Activated CD4-positive, CD25-positive, alpha-beta regulatory T cell treated with anti-CD3 and anti-CD28 coated beads, Interleukin-2, amount 50 U/mL, for 16 hours (primary cell): ENCODE measurements at places on chromosomes 13 and 19.

- no peak for DNase-seq
Observed at GRCh38 chr19:2332341-2333026, 4.0 kb downstream of the SPPL2B start.

DNA sequence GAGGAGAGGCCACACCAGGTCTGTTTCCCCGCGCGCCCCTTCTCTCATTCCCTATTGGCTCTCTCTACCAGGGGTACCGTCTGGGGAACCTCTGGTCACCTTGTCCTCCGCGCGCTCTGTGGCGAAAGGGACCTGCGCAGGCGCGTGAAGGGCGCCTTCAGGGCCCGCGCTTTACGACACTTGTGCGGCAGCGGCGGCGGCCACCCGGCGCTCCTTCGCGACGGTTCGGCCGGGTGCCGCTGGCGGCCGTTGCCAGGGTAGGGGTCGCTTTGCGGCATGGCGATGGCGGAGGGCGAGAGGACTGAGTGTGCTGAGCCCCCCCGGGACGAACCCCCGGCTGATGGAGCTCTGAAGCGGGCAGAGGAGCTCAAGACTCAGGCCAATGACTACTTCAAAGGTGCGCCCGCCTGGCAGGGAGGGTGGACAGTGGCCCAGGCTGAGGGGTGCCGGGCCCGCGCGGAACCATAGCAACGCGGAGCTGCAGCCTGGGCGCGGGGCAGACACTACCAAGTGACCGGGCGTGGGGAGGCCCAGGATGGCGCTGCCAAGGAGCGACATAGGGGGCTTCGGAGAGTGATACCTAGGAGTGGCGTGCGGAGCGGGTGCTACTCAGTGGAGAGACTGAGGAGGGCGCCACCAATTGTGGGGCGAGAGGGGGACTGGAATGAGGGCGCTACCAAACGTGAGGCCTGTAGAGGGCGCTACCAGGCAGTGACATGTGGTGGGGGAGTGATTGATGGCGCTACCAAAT, at the start of gene PPP5C:
PPP5C (plus strand) TSS at position 267 of the 751 bp plus-strand sequence; CDS start at position 277, 10 bp downstream.
- peak; percentile 66 for DNase-seq

DNA sequence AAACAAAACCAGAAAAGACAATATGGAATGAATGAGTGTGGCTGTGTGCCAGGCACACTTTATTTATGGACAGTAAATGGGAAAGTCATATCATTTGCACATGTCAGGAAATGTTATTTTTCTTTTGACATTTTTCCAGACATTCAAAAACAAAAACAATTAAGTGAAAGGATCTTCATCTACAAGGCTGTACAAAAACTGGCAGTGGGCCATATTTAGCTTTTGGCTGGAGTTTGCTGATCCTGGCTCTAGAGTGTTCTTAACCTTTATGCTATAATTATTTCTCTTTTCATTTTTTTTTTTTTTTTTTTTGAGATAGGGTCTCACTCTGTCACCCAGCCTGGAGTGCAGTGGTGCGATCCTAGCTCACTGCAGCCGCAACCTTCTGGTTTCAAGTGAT, 6.5 kb upstream of the TNFSF9 start:
- no peak for DNase-seq

DNA sequence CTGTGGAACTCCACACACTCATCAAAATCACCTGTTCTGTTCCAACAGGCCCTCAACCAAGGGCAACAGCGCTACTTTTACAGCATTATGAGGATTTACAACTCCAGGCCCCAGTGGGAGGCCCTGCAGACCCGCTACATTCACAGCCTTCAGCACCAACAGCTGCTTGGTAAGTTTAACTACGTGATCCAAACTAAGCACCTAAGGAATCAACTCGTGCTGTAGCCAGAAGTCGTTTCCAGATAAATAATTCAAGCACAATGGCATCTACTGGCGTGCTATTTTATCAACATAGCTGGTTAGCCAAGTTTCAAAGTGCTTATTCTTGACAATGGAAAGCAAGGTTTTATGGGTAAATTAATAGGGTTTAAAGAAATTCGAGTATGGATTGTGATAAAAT, 5.3 kb downstream of the FAM216B start:
- no peak for DNase-seq

GRCh38 chr19:48443256-48443655, 2.5 kb upstream of the GRWD1 start:
- DNase-seq, result no peak

- DNase-seq, result no peak
Observed at GRCh38 chr19:10271543-10272086, 695 bp downstream of the ICAM1 start.

GRCh38 chr19:6530386-6531162, at the start of gene TNFSF9:
TSS of gene TNFSF9 (plus strand) at chr19:6531026. CDS start at chr19:6531037, 11 bp downstream.
- peak; percentile 58 for DNase-seq

DNA sequence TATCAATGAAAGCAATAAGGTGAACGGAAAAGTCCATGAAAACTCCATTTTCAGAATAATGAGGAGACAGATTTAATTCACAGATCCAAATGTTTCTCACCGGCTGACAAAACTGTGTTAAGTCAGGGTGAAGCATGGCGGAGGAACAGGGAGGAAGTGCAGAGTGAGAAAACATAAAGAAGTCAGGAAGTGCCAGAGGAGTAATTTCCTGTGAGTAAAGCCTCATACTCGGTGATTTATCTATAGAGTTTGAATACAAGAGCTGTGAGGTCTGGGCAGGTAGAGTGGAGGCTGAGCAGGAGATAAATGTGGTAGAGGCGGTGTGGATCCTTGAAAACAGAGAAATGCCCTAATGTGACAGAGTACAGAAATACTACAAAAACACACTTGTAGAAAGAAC, 11.4 kb downstream of the CARD8 start:
- DNase-seq, result peak; percentile 9

DNA sequence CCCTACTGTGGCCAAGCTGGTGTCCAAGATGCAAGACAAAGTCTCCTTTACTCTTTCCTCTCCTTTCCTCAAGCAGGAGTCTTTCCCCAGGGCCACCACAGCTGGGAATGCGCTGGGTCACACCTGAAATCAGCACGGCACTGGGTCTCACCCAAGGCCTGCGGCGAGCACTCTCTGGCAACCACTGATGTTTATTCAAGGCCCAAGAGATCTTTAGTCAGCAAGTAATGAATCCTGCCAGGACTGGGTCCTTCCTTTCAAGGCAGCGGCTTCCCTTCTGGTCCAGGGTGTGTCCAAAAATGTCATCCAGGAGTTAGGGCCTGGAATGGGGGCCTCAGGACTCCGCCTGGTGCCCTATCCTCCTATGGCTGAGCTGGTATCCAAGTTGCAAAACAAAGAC, 24.1 kb downstream of the BLOC1S3 start:
- DNase-seq, result no peak

GRCh38 chr13:79386125-79386826, 19.8 kb downstream of the RBM26 start:
- no peak for DNase-seq

DNA sequence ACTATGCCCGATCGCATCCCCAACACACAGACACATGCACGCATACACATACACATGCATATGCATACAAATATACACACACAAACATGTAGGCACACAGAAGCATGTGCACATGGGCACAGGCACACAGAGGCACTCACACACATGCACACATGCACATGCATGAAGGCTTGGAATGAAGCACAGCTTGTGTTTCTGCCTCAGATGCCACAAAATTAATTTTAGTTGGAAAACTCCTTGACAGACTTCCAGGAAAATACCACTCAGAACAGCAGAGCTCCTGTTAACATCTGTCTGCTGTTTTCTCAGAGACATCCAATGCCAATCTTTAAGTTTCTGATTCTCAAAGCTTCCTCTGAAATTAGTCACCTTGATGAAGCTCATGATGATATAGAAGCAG, 532.7 kb downstream of the RFC3 start:
- no peak for DNase-seq

DNA sequence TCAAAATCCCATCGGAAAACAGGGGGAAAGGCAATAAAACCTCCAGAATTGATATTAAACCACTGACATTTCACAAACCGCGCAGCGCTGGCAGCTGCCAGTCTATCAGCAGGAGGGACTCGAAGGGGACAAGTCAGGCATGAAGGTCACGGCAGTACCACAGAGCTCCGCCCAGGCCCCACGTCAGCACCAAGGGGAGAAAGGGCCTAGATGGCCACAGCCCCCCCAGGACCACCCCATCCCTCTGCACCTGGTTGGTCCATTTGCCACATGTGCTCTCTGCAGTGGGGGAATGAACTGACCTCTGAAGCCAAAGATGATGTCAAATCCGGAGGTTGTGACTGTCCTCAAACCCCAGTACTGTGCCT, 9.5 kb upstream of the VSTM2B start:
- no peak for DNase-seq

- DNase-seq, result no peak
Observed at GRCh38 chr13:111323950-111324651, 3.7 kb downstream of the TEX29 start.

DNA sequence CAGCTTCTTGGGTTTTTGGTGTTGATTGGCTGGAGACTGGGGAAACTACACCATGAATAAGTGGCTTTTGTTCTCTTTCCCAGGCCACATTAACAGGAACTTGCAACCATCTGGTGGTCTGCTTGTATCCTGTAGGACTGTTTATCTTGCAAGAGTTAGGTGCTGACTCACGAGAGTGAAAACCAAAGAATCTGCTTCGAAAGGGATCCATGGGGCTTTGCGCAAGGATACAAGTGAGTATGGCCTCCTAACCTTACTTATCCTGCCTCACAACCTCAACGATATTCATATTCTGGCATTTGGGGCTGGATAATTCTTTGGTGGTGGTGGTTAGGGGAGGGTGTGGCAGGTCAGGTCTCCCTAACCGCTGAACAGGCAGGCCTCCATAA, 4.7 kb upstream of the SIGLECL1 start:
- DNase-seq, result no peak

DNA sequence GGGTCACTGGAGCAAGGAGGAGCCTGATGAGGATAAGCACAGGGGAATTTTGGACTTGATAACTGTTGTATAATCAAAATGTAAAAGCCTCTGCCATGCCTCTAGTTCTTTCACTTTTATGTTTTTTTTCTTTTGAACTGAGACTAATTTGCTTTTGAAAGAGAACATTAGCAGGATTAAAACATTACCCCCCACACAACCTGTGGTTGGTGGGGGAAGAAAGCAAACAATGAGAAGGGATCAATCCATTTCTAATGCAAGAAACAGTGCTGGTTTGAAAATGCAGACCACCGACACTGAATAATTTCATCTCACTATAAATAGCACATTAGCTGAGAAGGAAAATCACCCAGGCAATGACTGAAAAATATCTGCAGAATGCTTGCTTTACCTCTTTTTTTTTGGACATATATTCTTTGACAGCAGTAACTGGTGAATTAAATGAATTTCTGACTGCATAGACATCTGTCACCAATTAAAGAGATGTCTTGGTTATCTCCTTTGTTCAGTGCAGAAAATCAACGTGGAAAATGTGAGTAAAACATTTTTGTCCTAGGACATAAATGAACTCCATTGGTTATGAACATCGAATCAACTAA, 48.6 kb upstream of the TRPC4 start:
- no peak for DNase-seq

DNA sequence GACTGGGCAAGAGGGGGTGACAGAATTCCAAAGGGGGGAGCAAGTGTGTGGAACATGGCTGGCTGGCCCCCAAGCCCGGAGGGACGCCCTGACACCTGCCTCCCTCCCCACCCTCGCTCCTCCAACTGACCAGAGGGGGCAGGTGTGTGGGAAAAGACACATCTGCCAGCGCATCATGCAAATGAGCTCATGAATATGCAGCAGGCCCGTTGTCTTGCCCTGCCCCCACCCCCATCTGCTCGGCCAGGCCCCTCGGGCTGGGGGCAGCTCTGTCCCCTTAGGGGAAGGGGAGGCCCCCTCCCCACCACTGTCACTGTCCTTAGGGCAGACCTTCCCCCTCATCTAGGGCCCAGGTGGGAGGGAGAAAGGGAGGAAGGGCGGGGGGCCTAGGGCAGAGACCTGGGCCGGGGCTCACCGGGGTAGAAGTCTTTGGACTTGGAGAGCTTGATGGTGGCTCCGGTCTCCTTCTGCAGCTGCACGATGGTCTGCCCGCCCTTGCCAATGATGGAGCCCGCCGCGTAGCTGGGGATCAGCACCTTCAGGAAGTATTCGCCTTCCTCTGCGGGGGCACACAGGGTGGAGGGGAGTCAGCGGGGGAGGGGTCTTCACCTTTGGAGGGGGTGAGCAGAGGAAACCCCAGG, 12.9 kb downstream of the NOVA2 start:
- no peak for DNase-seq

- no peak for DNase-seq
Observed at GRCh38 chr13:53545340-53545941, 516.8 kb downstream of the OLFM4 start.

DNA sequence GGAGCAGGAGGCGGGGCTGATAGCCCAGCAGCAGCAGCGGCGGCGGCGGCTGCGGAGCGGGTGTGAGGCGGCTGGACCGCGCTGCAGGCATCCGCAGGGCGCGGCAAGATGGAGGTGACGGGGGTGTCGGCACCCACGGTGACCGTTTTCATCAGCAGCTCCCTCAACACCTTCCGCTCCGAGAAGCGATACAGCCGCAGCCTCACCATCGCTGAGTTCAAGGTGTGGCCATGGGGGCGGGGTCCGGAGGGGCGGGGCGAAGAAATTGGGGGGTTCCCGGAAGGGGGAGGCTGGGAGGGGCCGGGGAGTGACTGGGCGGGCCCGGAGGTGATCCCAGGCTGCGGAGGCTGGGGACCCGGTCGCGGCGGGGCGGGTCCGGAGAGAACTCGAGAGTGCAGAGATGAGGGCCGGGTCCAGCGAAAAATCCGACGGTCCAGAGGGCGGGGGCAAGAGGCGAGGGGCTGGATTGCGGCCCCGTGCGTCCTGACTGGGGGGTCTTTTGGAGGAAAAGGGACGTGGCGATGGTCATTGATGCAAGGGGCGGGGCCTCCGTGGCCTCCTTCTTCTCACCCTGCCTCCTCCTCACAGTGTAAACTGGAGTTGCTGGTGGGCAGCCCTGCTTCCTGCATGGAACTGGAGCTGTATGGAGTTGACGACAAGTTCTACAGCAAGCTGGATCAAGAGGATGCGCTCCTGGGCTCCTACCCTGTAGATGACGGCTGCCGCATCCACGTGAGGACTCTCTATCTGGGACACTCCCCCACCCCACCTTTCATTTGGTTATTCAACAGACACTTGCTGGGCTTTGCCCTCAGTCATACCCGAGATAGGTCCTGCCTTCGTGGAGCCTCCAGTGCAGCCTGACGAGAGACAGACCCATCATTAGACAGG, at the start of gene TBCB:
TBCB (plus strand) TSS at position 16 of the 891 bp plus-strand sequence; CDS start at position 109, 93 bp downstream.
- peak; percentile 77 for DNase-seq

DNA sequence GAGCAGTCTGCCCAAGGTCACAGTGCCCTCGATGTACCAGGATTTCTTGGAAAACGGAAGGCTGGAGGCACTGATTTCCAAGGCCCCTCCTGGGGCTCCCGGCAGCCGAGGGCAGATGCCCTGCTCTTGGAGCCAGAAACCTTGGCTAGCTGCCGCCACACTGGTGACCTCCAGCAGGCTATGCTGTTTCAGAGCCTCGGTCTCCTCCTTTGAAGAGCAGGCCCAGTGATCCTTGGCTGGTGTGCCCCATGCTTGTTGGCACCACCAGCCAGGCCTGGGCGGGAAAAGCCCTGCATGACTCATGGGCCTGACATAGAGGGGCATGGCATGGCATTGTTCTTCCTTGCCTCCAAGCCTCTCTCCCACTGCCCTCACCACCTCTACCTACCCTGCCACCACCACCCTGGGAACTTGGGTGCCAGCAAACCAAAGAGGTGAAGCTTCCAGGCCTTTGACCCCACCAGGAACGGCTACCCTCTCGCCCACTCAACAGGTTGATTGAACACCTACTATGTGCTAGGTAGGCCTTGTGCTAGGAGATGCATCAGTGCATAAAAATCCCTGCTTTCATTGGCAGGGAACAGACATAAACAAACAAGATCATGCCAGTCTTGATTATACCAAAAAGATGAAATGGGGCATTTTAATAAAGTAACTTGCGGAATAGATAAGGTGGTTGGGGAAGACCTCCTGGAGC, 1.6 kb upstream of the CLEC11A start:
- no peak for DNase-seq
